Sigmoid colon (tissue), 7 donors: ENCODE measurements at places on chromosomes 6 and 20.

DNA sequence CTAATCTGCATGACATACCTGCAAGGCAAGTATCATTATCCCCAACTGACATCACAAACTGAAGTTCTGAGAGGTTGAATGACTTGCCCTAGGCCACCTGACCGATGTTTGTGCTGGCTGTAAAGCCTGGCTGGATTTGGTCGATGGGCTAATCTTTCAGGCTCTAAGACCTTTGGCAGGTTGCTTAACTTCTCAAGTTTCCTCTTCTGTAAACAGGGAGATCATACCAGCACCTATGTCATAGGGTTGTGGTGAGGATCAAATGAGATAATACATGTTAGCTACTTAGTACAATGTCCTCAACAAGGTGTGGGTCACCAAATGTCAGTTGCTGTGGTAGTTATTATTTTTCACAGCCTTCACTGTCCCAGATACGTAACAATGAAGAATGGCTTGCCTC, 14.2 kb downstream of the ANKRD66 start:
- no peak for DNase-seq

GRCh38 chr6:104908031-104908887, 48.5 kb upstream of the HACE1 start:
- no peak for DNase-seq

DNA sequence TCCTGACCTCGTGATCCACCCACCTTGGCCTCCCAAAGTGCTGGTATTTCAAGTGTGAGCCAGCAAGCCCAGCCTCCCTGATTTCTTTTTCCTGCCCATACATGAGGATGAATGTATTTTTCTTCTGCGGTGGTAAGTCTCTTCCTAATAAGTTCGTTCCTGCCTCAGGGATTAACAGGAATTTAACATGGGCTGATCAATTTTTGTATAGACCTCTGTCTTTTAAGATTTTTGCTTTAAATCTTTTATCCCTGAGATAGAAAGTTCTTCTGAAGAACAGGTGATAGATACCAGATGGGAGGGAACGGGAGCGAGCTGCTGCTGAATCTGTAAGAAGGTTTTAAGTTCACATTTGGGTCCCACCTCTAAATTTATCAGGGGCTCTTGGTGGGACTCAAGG, 7.0 kb upstream of the ZNFX1 start:
- no peak for DNase-seq

DNA sequence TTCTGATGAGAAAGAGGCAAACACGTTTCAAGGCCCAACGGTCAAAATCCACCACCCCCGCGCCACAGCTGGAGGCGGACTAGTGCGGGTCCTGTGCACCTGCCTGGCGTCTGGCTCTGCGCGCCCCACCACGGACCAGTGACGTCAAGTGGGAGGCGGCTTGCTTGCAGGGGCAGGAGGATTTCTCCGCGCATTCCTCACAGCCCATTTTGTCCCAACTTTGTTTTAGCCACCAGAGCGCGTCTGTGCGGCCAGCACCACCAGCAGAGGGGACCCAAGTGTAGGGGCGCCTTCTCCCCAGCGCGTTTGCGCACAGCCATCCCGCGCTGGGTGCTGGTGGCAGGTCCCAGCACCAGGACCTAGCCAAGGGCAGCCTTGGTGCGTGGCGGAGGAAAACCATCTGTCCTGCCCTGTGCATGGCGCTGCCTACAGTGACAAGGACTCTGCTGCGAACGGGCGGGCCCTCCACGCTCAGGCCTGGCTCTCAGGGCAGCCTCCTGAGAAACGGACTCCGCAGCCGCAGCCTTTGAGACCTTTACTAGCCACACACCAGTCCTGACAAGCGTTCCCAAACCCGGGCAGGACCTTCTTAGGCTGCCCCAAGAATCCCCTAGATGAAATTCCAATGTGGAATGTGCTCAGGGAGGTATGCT, 194.8 kb upstream of the EXOC2 start:
- no peak for DNase-seq

GRCh38 chr6:7214468-7214867, 98.5 kb downstream of the SSR1 start:
- no peak for DNase-seq

GRCh38 chr20:62305765-62306413, 3.1 kb downstream of the ADRM1 start:
- no peak for DNase-seq

GRCh38 chr6:14875481-14876063, 370.3 kb upstream of the JARID2 start:
- no peak for DNase-seq

DNA sequence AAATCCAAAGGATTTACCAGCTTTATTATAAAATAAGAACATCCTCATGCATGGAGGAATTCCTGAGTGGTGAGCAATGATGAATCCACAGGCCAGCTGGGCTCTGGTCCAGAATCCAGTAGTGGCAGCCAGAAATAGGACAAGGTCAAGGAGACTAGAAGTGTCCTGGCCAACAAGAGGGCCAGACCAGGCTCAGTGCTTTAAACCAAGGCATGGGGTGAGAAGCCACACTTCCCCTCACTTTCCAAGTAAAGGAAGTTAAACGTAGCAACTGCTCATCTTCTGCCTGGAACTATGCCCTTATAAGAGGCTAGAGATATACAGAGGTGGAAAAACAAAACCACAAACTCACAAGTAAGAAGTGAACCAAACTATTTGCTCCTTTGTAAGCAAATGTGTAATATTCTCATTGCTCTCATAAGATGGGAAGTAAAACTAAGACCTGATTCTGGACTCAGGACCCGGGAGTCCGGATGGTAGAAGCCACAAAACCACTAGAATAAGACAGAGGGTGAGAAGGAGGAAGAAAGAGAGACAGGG, 253.2 kb downstream of the UST start:
- peak; percentile 81 for DNase-seq

GRCh38 chr6:44452725-44453124, 65.2 kb downstream of the CDC5L start:
- DNase-seq: no peak

DNA sequence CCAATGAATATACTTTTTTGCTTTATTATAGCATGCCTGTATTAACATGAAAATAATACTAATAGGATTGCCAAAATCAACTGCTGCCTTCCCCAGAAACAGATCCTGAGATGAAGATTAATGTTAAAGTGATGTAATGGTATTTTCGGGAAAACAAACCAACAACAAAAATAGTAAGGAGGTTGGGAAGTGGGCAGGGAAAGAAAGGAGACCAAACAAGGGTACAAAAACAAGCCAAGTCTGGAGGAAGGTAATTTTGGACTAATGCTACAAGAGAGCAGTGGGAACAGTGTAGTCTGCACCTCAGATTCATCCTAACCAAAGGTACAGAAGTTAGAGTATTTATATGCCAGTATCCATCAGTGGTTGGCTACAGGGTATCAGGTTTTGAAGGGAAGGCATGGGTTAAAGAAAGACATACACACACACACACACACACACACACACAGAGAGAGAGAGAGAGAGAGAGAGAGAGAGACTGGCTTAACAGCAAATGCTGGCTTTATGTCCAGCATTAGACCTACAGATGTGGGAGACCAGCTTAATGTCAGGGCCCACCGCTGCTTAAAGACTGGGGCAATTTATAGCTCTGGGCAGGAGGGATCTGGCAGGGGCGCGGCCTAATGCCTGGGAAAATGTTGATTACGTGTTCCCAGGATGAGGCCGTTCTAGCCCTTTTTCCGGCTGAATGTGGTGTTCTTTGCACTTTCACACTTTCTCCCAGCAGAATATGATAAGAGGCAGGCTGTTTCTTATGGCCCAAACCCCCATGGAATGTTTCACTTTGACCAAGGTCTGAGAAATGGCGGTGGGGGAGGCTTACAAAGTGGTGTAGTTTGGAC, 3.8 kb upstream of the SLC17A1 start:
- no peak for DNase-seq

DNA sequence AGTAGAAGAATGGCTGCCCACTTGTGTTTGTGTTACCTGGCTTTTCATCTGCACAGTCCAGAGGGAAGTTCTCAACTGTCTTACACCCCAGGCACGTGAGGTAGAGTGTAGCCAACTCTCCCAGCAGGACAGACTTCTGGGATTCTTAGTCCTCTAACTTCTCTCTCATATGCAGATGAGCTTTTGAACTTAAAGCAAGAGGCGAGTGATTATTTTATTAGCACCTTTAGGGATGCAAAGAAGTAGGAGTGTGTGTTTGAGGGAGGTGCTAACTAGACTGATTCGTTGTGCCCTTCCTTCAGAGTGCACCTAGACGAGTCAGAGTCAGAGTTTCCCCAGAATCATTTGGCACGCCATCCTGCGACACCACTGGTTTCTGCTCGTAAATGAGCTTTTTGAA, 10.8 kb downstream of the CDYL start:
- DNase-seq: no peak

DNA sequence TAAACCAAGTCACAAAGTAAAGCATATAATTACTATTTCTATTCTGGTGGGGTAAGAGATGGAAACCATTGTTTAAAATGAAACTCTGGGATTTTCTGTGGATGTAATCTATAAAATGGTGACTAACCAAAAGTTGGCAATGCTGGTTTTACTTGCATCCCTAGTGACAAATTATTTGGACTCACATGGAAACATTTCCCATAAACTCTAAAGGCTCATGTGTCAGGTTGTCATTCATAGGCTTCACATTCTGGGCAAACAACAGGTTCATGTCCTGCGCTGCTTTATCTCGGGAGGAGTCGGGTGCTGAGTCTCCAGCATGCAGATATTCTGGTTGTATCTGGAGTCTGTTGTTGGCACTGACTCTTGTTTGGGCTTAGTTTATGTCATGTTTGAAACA, 98.0 kb upstream of the SCP2D1 start:
- no peak for DNase-seq

DNA sequence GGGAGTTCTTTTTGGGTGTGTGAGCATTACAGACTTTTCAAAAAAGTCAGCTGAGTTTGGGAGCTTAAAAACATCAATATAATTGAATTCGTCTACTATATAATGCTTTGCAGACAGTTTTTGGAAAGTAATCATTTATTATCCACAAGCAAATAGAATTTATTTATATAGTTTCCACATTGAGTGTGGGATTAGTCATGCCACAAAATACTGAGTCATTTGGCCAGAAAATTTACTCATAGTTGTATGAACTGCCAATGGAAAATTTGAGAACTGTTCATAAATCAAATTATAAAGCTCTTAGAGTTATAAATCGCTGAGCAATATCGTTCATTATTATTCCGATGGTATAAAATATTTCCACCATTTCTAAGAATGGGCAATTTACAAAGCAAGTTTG, 5.0 kb downstream of the BEND6 start:
- DNase-seq: no peak

- DNase-seq: no peak
These were observed 28.9 kb downstream of the FYN start for GRCh38 chr6:111844376-111844775.

DNA sequence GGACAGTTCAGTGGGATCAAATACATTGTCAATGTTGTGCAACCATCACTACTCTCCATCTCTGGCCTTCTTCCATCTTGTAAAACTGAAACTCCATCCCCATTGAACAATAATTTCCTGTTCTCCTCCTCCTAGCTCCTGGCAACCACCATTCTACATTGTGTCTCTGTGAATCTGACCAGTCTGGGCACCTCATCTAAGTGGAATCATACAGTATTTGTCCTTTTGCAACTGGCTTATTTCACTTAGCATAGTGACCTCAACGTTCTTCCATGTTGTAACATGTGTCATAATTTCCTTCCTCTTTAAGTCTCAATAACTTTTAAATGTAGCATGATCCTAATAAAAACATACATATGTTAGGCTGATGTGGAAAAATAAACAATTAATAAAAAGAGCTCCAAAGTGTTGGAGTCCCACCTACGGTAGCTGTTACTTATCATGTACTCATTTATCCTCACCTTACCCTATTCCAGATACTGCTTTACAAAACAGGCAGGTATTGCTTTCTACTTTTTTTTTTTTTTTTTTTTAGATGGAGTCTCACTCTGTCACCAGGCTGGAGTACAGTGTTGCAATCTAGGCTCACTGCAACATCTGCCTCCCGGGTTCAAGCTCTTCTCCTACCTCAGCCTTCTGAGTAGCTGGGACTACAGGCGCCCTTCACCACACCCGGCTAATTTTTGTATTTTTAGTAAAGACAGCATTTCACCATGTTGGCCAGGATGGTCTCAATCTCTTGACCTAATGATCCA, 91.9 kb downstream of the TNFAIP3 start:
- no peak for DNase-seq

GRCh38 chr20:32282461-32282860, 5.0 kb downstream of the KIF3B start:
- no peak for DNase-seq

GRCh38 chr6:2695454-2696095, 55.1 kb downstream of the MYLK4 start:
- no peak for DNase-seq

DNA sequence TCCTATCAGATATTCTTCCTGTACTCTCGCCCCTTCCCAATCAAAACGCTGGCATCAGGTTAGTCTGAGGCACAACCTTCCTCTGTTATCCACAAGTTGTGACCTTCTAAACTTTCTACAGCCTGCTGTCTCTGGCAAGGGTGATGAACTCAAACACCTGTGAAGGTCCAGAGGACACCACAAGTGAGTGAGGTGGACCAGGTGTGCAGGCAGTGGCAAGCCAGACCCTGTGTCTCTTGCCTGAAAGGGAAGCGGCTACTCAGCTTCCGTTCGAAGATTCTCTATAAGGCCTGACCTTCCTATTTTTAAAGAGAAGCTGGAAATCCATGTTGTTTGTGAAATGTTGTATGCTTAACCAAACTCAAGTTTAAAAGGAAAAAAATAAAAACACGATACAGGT, 36.8 kb downstream of the GCM1 start:
- DNase-seq: no peak

- no peak for DNase-seq
These were observed 80.7 kb downstream of the CARMIL1 start for GRCh38 chr6:25359891-25360290.

DNA sequence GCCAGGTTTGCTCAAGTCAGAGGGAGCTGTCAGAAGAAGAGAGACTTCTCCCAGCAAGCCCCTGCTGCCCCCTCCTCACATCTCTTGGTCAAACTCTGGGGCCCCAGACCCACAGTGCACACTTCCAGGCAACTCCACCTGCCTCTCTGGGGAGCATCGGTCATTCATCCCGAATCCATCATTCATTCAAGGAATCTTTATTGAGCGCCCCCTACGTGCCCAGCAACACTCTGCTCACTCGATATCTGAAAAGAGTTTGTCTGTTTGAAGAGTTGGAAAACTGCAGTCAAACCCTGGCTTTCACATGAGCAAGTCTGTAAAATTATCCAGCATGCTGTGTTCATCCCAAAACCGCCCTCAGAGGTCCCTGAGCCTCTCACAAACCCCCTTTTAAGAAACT, 66.2 kb downstream of the PRR18 start:
- no peak for DNase-seq

DNA sequence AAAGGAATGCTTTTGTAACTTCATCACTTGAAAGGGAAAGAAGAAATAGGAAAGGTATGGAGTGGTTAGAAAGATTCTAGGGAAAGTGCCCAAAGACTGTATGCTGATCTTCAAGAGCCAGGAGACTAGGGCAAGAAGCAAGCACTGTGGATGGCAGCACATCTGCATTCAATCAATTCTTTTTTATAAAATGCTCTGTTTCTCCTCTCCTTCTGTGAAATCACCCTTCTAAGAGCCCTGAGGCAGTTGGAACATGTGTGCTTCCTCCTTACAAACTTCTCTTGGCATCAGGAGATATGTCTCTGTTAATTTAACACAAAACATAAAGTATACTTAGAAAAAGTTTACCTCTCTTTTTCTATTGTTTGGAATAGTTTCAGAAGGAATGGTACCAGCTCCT, 1162.2 kb upstream of the GJE1 start:
- DNase-seq: no peak
